ENCODE measurements at places on chromosomes 6 and 20. TPM values are rescaled to one million over a fixed set of nuclear protein-coding genes. Genes with fewer than 3 reads are reported as not detected.

The KHDC1 gene
- 6.8 TPM for total RNA-seq

The SLC52A3 gene
- total RNA-seq: not detected

The EYS gene
- not detected for total RNA-seq

The CLVS2 gene
- total RNA-seq: not detected

The CTSZ gene
- total RNA-seq: 44.0 TPM

The RNF144B gene
- 1.9 TPM for total RNA-seq

The WFDC5 gene
- total RNA-seq: not detected

The OPN5 gene
- total RNA-seq: not detected

The GNRH2 gene
- total RNA-seq: 1.7 TPM

The SLPI gene
- total RNA-seq: not detected

Data from activated CD8-positive, alpha-beta T cell treated with anti-CD3 and anti-CD28 coated beads, Interleukin-2, amount 10 ng/mL, durations not matched to agents 7 days and 5 days (primary cell).